CD4-positive, alpha-beta T cell treated with Interferon alpha-2 for 1 hour (primary cell): ENCODE measurements at places on chromosomes 1 and 21.

- DNase-seq = no peak
Observed at GRCh38 chr1:79982211-79982610, 975.7 kb upstream of the ADGRL4 start.

- DNase-seq = no peak
Observed at GRCh38 chr1:116951200-116951935, 41.7 kb downstream of the PTGFRN start.

- no peak for DNase-seq
Observed at GRCh38 chr1:185666582-185666981, 67.6 kb upstream of the HMCN1 start.

DNA sequence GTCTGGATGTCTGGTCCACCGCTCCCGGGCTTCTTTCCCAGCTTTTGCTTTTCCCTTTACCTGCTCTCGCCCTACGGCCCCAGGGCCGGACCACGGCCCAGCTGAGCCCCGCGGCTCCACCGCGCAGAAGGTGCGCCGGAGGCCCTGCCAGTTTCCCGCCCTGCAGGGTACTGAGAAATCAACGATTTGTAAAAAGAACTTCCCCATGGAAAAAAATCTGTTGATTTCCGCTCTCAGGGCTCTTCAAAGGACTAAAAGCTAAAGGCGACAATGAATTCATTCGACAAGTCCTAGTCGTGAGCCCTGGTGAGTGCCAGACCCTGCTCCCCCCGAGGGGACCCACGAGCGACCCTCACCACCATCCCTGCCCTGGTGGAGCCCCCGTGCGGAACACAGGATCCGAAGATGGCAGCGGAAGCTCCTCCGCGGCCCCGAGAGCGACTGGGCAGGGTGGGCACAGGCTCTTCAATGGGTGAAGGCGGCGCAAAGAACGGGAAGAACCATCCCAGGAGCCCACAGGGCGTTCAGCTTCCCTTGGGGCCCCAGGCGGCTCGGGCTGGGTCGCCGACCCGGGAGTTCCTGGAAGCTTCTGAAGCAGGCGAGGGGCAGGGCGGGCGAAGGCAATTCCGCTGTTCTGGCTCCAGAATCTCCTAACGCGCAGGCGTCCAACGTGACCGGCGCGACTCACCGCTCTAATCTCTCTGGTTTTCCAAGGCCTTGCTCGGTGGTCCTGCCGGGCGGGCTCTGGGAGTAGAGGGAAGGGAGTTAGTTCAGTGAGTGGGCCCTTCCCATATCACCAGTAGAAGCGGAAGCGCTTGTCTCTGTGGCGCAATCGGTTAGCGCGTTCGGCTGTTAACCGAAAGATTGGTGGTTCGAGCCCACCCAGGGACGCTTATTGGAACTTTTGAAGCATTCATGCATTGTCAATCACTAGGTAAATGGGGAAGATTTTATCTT, 6.6 kb upstream of the RNU1-2 start:
- DNase-seq = peak; percentile 64

DNA sequence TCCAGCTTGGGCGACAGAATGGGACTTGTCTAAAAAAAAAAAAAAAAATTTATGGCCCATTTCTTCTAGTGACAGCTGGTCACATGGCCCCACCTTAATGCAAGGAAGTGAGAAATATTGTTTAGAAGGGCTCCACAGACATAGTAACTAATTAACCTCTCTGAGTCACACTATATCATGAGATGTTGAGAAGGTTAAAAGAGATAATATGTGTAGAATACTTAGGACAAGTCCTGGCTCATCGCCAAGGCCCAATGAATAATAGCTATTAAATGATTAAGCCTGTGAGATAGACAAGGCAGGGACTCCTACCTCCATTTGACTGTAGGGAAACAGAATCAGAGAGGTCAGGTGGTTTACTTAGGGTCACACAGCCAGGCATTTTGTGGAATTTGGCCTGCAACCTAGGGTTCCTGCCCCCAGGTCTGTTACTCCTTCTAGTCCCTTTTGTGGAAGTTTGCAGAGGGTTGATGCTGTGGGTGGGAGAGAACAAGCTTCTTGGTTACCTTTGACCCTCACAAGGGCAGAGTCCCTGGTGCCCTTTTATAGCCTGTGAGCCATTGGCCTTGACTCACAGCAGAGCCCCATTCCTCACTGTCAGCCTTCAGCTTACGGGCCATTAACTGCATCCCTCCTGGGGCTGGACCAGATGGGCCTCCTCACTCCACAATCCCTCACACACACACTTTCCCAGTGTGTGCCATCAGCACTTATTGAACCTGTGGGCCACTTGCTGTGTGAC, 48.5 kb downstream of the OPRD1 start:
- DNase-seq = no peak

DNA sequence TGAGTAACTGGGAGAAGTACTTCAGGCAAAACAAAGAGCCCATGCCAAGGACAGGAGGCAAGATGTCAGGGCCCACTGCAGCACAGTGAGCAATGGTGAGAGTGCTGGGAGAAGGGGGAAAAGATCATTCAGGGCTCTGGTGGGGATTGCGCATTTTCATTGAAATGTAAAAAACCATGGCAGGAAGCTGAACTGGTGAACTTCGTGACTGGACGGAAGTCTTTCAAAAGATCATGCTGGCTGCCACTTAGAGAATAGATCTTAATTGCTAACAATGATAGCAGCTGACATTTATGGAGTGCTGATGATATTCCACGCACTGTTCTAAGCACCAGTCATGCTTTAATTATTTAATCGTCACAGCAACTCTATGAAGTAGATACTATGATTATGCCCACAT, 107.0 kb downstream of the TGFBR3 start:
- DNase-seq = no peak

- DNase-seq = peak; percentile 11
Observed at GRCh38 chr1:175287377-175287776, 94.8 kb upstream of the KIAA0040 start.

- no peak for DNase-seq
Observed at GRCh38 chr1:102191723-102192122, 195.0 kb upstream of the OLFM3 start.

DNA sequence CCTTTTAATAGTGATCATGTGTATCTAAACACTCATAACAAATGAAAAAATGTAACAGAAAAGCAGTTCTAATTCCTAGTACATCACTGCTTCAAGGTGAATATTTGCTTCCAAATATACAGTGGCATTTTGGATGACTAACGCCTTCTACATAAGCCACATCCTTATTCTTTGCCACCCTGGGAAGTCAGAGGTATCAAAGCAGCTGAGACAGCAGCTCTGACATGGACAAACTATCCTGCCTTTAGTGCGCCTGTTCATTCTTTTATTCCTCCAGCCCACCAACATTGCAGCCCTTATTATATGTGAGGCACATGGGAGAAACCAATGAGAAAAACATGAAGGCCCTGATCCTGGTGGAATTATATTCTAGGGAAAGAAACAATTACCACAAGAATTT, 183.0 kb downstream of the APP start:
- no peak for DNase-seq

GRCh38 chr1:60413091-60413490, 339.5 kb upstream of the C1orf87 start:
- DNase-seq = no peak

DNA sequence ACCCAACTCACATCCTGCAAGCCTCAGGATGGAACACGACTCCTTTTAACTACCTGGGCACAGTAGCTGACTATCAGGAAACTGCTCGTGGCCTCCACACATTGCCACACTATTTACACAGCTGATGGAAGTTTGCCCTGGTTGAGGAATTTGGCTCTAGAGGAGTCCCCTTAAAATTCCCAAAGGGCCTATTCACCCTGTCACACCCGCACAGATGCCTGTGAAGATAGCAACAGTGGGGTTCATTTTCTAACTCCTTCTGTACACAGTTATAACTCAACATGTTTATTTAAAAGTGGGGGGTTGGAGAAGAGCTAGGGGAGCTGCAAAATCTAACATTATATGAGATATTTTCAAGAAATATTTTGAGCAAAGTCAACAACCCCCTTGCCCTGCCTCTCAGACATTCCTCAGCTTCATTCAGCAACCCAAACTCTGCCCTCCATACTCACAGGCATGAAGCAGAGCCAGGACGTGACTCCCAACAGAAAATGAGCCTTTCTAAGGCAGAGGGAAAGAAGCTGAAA, 35.8 kb upstream of the CCN1 start:
- no peak for DNase-seq

GRCh38 chr1:171646249-171646560, 6.3 kb downstream of the MYOC start:
- DNase-seq = no peak

DNA sequence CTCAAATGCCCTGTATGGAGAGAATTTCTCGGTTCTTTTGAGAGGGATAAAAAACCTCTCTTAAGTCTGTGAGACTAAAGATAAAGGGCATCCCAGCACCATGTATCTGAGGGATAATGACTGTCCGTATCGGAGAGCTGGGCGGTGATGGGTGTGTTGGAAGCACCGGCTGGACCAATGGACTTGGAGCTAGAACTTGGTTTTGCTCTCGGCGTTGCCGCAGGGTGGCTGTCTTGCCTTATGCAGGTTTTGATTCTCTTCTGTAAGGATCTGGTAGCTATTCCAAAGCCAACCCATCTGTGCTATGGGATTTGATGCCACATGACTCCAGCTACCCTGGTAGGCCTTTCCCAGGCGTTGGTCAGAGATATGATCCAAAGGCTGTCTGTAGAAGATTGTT, 348.8 kb downstream of the KIF26B start:
- no peak for DNase-seq

GRCh38 chr1:9249534-9250410, 15.2 kb downstream of the H6PD start:
- DNase-seq = no peak

GRCh38 chr1:180926164-180926981, 13.7 kb downstream of the KIAA1614 start:
- no peak for DNase-seq

GRCh38 chr1:207102146-207102545, 1.9 kb upstream of the C4BPA start:
- no peak for DNase-seq

DNA sequence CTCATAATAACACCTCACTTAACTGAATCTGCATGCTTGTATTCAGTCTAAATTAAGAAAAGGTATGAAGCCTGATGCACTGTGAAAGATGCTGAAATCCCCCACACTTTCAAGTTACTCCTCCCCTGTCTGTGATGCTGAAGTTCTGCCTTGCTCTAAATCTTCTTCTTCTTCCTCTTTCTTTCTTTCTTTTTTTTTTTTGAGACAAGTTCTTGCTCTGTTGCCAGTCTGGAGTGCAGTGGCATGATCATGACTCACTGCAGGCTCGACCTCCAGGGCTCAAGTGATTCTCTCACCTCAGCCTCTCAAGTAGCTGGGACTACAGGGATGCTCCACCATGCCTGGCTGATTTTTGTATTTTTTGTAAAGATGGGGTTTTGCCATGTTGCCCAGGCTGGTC, 231.0 kb upstream of the B3GALT2 start:
- no peak for DNase-seq

GRCh38 chr1:7363450-7363849, 407.6 kb upstream of the VAMP3 start:
- DNase-seq = no peak

DNA sequence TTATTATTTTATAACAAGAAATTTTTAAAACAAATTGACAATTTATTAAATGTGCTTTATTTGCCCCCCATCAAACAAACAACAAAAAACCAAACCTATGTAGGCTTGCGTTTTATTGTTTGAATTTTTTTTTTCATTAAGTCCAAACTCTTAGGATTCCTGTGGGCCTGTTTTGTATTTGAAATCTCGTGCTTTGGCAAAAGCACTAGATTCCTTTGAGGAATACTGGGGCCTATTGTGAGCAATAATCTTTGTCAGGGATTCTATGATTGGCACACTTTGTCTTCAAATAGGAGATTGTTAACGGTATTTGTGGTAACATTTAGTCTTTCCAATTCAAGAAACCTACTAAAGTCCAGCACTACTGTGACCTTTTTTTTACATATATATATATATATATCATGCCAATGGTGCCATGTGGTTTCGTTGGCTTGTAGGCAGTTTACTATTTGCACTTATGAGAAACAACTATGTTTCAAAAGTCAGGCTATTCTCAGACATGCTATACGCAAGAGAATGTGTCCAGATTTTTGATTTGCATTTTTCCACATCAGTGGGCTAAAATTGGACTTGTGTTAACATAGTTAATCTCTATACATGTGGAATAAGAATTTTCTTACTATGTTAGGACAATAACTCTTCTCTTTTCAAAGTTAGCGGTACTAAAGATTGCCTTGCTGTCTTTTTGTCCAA, 70.4 kb upstream of the GREM2 start:
- DNase-seq = no peak

DNA sequence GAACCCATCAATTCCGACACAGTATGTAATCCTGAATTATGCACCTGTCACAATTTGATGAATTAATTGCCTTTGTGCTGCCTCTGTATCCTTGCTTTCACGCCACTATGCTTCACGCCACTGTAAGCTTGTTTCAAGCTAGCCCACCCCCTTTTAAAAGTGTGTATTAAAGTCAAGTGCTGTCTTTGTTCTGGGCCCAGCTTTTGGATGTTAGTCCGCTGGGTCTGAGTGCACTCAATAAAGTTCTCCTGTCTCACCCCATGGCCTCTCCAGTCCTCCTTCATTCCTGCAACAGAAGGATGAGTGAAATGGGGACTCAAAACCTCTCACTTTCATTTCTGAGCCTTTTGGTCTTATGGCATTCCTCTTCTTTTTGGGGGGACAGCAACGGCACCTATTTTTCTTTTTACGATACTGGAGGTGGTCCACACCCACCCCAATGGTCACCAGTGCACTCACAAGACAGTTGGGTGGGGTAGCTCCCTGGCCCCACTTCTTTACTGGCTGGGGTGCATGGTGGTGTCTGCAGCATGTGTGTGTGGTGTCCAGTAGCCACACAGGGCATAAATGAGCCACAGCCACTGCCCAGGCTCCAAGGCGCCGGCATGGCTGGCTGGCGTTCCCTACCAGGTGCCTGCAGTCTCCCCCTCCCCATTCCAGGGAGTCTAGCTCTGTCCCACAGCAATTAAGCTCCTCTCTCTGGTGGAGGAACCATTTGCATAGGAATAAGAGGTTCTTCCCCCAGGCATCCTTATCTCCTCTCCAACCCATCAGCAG, 1.8 kb downstream of the THEM4 start:
- DNase-seq = no peak

DNA sequence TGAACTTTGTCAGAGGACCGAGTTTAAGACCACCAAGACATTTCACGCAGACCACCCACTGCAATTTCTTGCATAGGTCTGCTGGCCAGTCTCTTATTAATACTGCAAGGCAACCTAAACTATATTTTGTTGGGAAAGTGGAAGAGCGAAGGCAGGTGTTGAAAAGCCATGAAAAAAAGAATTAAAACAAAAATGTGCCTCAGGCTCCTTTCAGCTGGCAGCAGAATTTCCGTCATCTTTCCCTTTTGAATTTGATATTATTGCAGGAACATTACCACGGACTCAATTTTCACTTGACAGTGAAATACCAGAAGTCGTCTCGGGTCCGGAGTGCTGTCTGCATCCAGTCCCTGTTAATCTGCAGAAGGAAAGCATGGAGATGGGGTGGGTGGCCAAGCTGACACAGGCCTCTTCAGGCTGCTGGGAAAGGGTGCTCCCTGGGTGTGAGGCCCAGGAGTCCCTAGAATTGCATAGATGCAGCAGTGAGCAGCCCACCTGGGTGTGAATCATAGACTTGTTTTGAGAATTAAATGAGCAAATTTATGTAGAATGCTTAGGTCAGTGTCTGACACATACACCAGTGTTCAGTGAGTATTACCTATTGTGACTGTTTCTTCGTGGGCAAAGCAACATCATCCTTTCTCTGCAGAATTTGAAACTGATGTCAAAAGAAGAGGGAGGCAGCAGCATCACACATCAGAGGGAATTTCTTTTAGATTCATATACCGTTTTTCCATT, 150.7 kb downstream of the PBX1 start:
- no peak for DNase-seq

- DNase-seq = no peak
Observed at GRCh38 chr1:197632651-197633050, 142.6 kb downstream of the DENND1B start.

- no peak for DNase-seq
Observed at GRCh38 chr1:190852611-190853010, 374.9 kb upstream of the BRINP3 start.
